ENCODE measurements at places on chromosomes 7 and 10. TPM values are rescaled to one million over a fixed set of nuclear protein-coding genes. Genes with fewer than 3 reads are reported as not detected.

DNA sequence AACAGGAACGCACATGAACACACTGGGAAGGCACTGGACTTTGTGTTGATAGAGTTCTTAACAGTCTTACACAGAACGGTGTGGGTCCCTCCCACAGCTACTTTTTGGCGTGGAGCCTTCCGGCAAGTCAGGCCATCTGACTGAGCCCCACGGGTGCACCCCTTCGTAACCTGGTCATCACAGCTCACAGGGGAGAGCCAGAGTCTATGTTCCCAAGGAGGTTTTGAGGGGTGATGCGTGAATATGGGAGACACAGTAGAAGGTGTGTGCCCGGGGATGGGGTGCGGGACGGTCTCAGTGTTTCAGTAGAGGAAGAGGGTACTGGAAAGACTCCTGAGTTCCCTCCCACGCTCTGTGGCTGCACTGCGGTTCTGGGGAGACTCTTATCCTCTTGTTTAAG is 291.7 kb downstream of the DNAJB6 start:
- H3K27ac ChIP-seq = no peak overlapping the region
- H3K4me3 ChIP-seq = no peak overlapping the region
- no peaks in the 10 kb centered on the region for H3K27me3 ChIP-seq
- H3K4me1 ChIP-seq = no peaks in the 10 kb centered on the region

DNA sequence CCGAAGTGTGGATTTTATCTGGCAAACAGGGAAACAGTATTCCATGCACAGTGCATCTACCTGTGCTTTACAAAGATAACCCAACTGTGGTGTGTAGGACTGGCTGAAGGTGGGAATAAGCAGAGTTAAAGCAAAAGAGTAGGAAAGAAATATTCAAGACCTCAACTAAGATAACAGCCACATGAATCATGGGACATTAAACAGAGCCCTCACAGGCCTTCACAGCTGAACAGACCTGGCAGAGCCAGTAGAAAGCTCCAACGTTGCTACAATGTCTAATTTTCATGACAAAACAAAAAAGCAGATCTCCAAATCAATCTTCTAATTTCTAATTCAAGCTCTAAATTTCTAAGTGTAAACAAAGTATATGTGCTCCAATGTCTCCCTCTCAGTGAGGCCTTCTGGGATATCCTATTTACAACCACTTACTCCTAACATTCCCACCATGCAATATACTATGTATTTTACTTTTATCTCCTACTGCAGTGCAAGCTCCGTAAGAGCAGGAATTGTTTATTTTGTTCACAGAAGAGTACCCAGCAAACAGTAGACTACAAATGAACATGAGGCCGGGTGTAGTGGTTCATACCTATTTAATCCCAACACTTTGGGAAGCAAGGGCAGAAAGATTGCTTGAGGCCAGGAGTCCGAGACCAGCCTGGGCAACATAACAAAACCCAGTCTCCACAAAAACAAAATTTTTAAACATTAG is 63.5 kb downstream of the UBE2H start:
- H3K27me3 ChIP-seq = no peaks in the 10 kb centered on the region
- H3K36me3 ChIP-seq = no peaks in the 10 kb centered on the region
- H3K4me1 ChIP-seq = no peaks in the 10 kb centered on the region
- DNase-seq = no peak

DNA sequence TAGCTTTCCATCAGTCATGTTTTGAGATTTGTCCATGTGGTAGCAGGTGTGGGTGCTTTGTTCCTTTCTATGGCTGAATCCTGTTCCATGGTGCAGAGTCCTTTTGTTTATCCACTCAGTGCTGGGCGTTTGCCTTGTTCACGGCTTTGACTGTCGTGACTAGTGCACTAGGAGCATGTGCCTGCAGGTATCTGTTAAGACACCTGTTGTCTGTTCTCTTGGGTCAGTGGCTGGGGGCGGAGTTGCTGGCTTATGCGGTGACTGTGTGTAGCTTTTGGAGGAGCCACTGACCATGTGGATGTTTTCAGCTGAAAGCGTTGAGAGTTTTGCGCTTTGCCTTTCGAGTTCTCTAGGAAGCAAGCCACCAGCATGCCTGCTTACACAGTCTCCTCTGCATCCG is 573.1 kb upstream of the FOXK1 start:
- DNase-seq = no peak
- no peak overlapping the region for H3K27ac ChIP-seq
- H3K4me1 ChIP-seq = no peaks in the 10 kb centered on the region
- H3K27me3 ChIP-seq = no peaks in the 10 kb centered on the region
- H3K4me3 ChIP-seq = no peak overlapping the region
- H3K36me3 ChIP-seq = no peaks in the 10 kb centered on the region

DNA sequence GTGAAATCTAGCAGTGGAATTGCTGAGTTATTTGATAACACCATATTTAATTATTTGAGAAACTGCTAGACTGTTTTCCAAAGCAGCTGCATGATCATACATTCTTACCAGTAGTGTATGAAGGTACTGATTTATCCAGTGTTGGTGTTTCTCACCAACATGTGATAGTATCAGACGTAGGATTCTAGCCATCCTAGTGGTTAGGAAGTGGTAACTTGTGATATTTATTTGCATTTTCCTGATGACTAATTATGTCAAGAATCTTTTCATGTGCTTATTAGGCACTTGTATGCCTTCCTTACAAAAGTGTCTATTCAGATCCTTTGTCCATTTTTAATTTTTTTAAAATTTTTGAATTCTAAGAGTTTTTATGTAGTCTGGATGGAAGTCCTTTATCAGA is 54.2 kb upstream of the PLXDC2 start:
- no peaks in the 10 kb centered on the region for H3K4me1 ChIP-seq
- no peak overlapping the region for H3K4me3 ChIP-seq
- no peak for DNase-seq
- H3K27me3 ChIP-seq = no peaks in the 10 kb centered on the region
- H3K27ac ChIP-seq = no peak overlapping the region

DNA sequence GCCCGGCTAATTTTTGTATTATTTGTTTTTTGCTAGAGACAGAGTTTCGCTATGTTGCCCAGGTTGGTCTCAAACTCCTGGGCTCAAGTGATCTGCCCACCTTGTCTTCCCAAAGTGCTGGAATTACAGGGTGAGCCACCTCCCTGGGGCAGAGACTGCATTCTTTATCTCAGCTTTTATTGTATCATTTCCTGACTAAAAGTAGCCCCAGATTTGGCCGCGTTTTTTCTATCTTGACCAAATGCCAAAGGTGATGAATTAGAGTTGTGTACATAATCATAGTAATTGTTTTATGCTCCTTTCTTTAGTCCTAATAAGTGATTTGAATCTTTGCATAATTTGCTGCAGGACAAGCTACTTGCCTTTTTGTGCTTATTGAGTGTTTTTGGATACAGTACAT is 3.1 kb upstream of the SMNDC1 start:
- H3K27me3 ChIP-seq = no peaks in the 10 kb centered on the region
- H3K4me3 ChIP-seq = no peak overlapping the region
- no peak for DNase-seq
- H3K4me1 ChIP-seq = peaks cover 8% of the 10 kb centered on the region
- no peaks in the 10 kb centered on the region for H3K36me3 ChIP-seq

- no peaks in the 10 kb centered on the region for H3K27me3 ChIP-seq
- no peak overlapping the region for H3K4me3 ChIP-seq
- no peaks in the 10 kb centered on the region for H3K36me3 ChIP-seq
Observed at GRCh38 chr7:88169717-88170320, 50.0 kb downstream of the SRI start.

- peak overlapping the region; percentile 47 for H3K4me3 ChIP-seq
- H3K4me1 ChIP-seq = no peaks in the 10 kb centered on the region
- peak overlapping the region; percentile 78 for H3K27ac ChIP-seq
- H3K27me3 ChIP-seq = no peaks in the 10 kb centered on the region
- H3K36me3 ChIP-seq = no peaks in the 10 kb centered on the region
- no peak for DNase-seq
Observed at GRCh38 chr7:105268056-105268455, 120.7 kb downstream of the SRPK2 start.

DNA sequence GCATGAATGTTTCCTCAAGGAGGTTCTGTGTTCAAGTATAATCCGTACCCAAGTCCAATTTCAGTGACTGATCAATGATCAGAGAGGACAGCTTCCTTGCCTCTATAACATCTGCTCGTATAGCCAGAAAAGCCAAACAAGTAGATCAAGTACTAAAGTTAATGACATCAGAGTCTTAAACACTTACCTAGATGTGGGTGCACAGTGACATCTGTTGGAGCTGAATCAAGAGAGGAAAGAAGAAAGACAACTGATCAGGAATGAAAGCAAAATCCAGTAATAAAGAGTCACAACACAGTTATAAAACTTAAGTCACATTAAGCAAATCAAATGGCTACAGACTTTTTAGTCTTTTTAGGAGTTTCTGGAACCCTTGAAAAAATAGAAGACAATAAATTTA is 236.5 kb downstream of the RELN start:
- DNase-seq = no peak
- no peak overlapping the region for H3K27ac ChIP-seq
- no peak overlapping the region for H3K4me3 ChIP-seq
- H3K4me1 ChIP-seq = no peaks in the 10 kb centered on the region
- H3K36me3 ChIP-seq = no peaks in the 10 kb centered on the region

DNA sequence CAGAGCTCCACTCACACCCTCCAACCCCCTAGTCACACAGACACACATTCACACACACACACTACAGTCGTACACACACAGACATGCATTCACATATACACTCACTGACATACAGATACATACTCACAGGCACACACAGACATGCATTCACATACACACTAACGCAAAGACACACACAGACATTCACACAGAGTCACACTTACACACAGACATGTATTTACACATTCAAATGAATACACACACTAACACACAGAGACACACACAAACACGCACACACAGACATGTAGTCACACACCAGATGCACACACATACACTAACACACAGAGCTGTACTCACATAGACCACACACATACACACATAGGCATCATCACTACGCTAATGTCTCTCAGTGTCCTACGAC is 58.0 kb upstream of the MYL10 start:
- H3K4me1 ChIP-seq = no peaks in the 10 kb centered on the region
- H3K27me3 ChIP-seq = peaks cover 23% of the 10 kb centered on the region
- H3K4me3 ChIP-seq = no peak overlapping the region
- no peaks in the 10 kb centered on the region for H3K36me3 ChIP-seq

GRCh38 chr10:35341521-35341920 is 5.2 kb downstream of the CCNY start:
- no peaks in the 10 kb centered on the region for H3K27me3 ChIP-seq
- peaks cover 5% of the 10 kb centered on the region for H3K4me1 ChIP-seq
- DNase-seq = no peak

DNA sequence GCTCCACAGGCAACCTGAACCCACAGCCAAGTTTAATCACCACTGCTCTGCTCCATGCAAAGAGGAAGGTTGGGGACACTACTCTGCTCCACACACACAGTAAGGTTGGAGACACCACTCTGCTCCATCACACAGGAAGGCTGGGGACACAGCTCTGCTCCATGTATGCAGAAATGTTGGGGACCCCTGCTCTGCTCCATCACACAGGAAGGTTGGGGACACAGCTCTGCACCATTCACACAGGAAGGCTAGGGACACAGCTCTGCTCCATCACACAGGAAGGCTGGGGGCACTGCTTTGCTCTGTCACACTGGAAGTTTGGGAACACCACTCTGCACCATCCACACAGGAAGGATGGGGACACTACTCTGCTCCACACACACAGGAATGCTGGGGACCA is 14.8 kb upstream of the ADARB2 start:
- H3K36me3 ChIP-seq = no peaks in the 10 kb centered on the region
- H3K27ac ChIP-seq = no peak overlapping the region
- no peaks in the 10 kb centered on the region for H3K27me3 ChIP-seq
- no peak for DNase-seq

Gene KIF20B
- total RNA-seq = 5.6 TPM

Gene ADCY1
- total RNA-seq = 1.6 TPM

Gene MET
- total RNA-seq = 40.6 TPM

Gene PSD
- 0.96 TPM for total RNA-seq

Gene GPR22
- total RNA-seq = not detected

Gene SPDYE9
- total RNA-seq = not detected

Gene LLCFC1
- total RNA-seq = not detected
